ENCODE measurements at places on chromosomes 7 and 10.

DNA sequence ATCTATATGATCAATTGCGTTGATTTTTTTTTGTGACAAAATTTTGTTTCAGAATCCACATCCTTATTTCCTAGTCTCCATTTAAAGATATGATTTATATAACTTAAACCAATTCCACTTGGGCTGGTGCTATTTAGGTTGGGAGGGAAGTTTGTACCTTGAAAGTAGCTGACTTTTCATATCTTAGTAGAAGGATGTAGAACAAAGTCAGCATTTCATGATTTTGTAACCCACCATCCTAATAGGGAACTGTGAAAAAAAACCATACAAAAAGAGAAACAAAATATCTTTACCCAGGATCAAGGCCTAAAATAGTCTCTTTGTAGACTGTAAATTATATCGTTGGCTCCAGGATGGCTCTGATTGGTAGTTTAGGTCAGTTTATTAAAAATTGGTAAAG is 8.3 kb downstream of the HECTD2 start:
- DNase-seq: no peak

GRCh38 chr10:133456041-133456951 is 2.6 kb downstream of the SCART1 start:
- no peak for DNase-seq

DNA sequence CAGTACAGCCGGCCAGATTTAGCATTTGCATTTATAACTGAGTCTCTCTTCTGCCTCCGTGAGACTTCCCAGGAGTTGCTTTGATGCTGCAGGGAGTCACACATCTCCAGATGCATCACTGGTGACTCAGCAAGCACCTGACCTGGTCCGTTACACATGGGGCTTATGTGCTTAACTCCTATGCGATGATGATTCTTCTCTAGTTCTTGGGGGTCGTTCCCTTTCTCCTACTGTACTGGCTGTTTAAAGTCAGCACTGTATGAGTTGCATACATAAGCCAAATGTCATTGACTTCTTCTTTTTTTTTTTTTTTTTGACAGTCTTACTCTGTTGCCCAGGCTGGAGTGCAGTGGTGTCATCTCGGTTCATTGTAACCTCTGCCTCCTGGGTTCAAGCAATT is 13.0 kb upstream of the AKR1E2 start:
- no peak for DNase-seq

GRCh38 chr10:75619635-75620034 is 188.2 kb downstream of the LRMDA start:
- no peak for DNase-seq

DNA sequence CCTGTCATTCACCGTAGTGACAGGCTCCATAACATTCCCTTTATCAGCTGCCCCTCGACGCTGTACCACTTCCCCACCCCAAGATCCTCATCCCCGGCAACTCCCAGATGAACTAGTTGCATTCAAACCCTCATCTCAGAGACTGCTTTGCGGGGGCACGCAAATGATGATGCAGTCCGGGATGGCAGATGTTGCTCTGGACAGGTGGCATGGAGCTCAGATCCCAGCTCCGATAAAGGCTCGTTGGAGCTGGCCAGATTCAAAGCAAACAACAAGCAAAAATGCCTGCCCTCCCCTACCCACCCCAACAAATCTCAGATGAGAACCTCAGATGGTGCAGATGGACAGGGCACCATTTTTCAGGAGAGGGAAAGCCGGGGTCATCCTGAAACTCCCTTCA is 46.7 kb downstream of the CARD11 start:
- no peak for DNase-seq

GRCh38 chr7:21028599-21028998 is 241.9 kb upstream of the SP8 start:
- no peak for DNase-seq

DNA sequence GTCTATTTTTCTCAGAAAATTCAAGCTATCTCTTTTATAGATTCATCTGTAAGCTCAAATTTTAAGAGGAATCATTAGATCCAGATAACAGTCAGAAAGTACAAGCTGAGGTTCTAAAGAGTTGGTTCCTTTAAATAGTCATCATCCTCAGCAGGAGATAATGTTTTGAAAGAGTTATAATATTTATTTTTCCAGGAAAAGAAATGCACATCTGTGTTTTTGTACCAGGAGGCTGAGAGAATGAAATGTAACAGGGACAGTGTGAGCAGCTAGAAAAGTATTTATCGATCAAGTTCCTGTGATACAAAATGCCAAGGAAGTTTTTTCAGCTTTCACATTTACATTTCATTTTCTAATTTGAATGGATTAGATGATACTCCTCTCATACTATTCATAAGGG is 120.2 kb upstream of the LRRTM3 start:
- no peak for DNase-seq

- DNase-seq: no peak
Observed at GRCh38 chr7:2521341-2521745, 1.8 kb downstream of the LFNG start.

GRCh38 chr10:5732141-5732540 is 47.5 kb downstream of the TASOR2 start:
- no peak for DNase-seq

DNA sequence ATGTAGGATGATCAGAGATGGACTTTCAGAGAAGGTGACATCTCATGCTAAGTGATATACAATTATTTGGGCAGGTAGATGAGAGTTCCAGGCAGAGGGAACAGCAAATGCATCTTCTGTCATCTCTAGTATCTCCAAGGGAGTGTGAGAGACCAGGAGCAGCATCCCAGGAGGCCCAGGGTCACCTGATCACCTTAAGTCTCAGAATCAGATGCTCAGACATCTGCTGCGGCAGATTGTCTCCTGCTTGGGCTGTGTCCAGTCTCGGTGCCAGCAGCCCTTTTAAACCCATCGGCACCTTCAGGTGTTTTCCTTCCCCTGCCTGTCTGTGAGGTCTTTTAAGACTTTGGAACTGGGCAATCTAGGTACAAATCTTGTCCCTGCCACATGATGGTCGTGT is 690.6 kb downstream of the LRMDA start:
- no peak for DNase-seq

- DNase-seq: no peak
Observed at GRCh38 chr7:45066409-45066808, 22.4 kb downstream of the NACAD start.

DNA sequence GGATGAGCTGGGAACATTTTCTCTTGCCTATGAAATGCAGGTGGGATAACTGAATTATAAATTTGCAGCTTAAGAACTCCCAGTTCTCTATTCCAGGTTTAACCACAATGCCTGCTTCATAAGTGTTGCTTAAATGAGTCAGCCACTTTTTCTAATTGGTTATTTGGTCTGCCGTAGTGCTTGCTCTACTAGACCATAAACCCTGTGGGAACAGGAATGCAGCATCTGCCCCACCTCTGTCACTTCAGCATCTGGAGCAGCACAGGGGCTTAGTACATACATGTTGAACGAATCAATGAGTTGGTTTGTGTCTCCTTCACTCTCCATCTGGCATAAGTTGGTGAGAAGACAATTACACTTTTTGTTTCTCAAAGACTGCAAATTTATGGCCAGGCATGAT is 95.2 kb upstream of the PTER start:
- no peak for DNase-seq

DNA sequence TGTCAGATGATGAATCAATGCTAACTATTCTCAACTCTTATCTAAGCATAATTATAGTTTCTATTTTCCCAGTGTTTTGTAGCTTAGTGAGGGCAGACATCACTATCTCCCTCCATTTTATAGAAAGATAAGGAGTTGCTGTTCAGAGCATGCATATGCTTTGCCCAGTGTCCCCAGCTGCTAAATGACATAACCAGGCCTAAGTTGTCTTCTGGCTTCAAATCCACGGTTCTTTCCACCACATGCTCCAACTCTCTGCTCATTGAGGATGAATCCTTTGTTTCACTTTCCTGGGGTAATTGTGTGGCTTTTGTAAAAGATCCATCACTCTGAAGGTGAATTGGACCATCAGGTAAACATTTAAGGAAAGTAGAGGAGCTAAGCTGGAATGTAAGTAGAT is 134.0 kb downstream of the SNX10 start:
- no peak for DNase-seq

- DNase-seq: no peak
Observed at GRCh38 chr10:92181575-92181974, 109.3 kb downstream of the CPEB3 start.

DNA sequence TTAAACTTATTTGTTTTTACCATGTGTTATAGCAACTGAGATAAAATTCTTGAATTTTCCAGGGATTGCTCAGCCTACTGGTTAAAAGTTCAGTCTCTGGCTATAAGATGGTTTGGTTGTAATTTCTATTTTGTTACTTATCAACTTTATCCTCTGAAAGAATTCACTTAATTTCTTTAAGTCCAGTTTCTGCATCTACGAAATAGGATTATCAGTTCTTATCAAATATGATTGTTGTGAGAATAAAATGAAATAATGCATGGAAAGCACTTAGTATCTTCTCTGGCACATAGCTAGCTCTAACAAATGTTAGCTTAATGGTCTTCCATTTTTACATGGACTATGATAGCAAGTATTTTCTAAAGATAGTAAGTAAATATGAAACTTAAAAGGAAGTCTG is 53.3 kb downstream of the SEMA3D start:
- DNase-seq: no peak

- no peak for DNase-seq
Observed at GRCh38 chr10:48695636-48696534, 11.2 kb downstream of the WDFY4 start.

DNA sequence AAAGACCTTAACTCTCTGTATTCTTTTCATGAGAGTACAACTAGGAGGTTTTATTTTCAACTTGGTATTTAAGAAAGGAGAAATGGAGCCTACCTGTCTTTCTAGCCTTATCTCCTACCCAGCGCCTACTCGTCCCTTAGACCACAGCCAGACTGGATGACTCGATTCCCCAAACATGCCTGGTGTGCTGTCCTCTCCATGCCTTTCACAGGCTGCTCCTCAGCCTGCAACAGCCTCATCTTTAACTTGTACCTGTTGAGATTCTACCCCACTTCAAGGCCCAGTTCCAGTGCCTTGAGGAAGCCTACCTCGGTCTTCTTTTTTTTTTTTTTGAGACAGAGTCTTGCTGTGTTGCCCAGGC is 29.4 kb downstream of the CPA1 start:
- DNase-seq: no peak

- no peak for DNase-seq
Observed at GRCh38 chr10:104577861-104578521, 63.1 kb upstream of the SORCS3 start.

GRCh38 chr7:101529560-101529959 is 99.5 kb downstream of the MYL10 start:
- no peak for DNase-seq

DNA sequence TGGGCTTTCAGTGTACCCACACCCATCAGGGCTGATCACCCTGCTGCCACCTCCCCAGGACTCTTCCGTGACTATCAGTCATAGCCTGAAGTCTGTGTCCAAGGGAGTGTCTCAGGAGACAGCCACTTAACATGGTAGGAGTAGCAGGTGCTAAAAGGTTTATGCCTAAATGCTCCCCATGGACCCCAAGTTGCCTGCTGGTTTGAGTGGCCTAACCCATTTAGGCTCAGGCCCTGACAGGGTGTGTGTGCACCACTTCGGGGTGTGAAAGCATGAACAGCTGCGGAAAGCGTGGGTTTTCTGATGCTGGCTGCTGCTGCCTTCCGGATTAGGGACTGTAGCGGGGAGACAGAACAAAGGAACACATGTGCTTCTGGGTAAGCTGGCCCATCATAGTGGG is 93.2 kb upstream of the SAMD8 start:
- DNase-seq: no peak

GRCh38 chr10:103640436-103641181 is 147.1 kb downstream of the NEURL1 start:
- DNase-seq: no peak

- DNase-seq: no peak
Observed at GRCh38 chr7:11911900-11912299, 79.9 kb upstream of the THSD7A start.

DNA sequence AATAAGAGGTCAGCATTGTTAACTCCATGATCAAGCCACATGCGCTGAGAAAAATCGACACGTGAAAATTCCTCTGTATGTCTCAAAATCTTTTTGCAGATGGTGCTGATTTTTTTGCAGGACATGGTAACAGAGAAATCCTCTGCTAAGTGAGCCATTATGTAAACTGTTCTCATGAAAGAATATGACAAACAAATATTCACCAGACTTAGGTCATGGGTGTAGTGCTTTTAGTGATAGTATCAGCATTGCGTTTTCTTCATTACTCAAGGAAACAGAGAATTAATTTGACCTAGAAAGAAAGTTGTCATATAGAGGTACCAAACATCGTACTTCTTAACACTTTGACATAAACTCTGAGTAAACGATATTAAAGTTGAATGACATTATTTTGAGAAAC is 34.7 kb downstream of the ADRB1 start:
- no peak for DNase-seq

DNA sequence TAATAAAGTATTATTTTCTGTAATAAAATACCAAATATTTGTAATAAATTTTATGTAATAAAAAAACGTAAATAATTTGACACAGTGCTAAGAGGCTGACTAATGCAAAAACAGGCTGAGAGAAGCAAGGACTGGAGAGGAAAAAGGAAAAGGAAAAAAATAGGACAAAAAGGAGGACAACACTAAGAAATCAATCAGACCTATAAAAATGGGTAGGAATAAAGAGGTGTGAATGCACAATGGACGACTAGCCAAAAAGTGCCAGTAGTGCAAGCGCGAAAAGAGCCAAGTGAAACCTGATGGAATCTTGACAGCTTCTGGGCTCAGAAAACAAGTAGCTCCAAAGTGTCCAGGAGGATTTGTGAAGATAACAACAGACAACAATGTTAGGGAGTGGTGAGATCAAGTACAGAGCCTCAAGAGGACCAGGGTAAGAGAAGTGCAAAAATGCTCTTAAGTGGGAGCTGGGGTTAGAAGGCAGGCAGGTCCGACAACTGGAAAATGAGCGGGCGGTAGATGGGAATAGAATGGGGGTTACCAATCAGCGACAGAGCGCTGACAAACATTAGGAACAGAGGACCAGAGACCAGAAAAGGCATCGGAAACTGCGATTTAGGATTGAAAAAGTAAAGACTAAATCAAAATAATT is 1.2 kb downstream of the BRAF start:
- no peak for DNase-seq

DNA sequence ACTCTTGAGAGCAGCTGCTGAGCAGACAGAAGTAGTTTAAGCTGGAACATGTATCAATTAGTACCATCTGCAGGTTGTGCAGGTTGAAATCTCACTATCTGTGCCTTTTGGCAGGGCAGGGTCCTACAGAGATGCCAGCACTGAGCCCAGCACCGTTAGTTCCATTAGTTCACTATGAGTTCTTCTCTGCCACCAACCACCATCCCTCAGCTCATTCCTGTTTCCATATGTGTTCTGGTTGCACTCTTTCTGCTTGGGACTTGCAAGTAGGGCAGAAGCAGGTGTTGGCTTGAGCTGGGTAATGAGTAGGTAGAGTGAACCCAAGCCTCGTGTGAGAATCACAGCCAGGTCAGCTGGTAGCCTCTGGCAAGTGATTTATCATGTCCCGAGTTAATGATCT is 2.8 kb downstream of the SMO start:
- no peak for DNase-seq
